B cell (primary cell): ENCODE measurements at places on chromosomes 7 and 10.
A peak's percentile ranks its signal among the peaks of the same experiment; 100 is the strongest.

GRCh38 chr10:67602268-67602950 is 93.6 kb downstream of the CTNNA3 start:
- no peak for DNase-seq

- DNase-seq: no peak
Observed at GRCh38 chr7:131627735-131628190, 71.3 kb upstream of the PODXL start.

GRCh38 chr7:22295402-22296264 is 61.3 kb downstream of the RAPGEF5 start:
- DNase-seq: no peak

GRCh38 chr7:6705959-6706665 is 635 bp downstream of the ZNF12 start:
- DNase-seq: peak; percentile 48

- DNase-seq: no peak
Observed at GRCh38 chr10:62352356-62352970, 21.7 kb upstream of the ZNF365 start.

- no peak for DNase-seq
Observed at GRCh38 chr10:115963848-115964247, 309.2 kb downstream of the GFRA1 start.

- no peak for DNase-seq
Observed at GRCh38 chr10:94230134-94230785, 132.5 kb downstream of the NOC3L start.

- no peak for DNase-seq
Observed at GRCh38 chr7:94104301-94104700, 100.1 kb upstream of the BET1 start.

DNA sequence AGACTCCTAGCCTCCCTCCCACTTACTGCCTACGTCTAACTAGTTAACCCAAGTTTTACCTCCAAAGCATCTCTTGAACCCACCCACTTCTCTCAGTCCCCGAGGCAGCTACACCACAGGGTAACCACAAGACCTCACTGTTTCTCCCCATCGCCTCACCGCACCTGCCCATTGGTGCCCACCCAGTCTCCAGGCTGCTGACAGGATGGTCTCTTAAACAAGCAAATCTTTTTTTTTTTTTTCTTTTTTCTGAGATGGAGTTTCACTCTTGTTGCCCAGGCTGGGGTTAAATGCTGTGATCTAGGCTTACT is 47.0 kb downstream of the DENND2A start:
- no peak for DNase-seq

- DNase-seq: no peak
Observed at GRCh38 chr10:69703766-69704630, 74.0 kb downstream of the FAM241B start.

GRCh38 chr7:28191751-28192150 is 11.2 kb upstream of the JAZF1 start:
- DNase-seq: no peak

- DNase-seq: peak; percentile 9
Observed at GRCh38 chr10:117166418-117167345, 28.6 kb upstream of the VAX1 start.

DNA sequence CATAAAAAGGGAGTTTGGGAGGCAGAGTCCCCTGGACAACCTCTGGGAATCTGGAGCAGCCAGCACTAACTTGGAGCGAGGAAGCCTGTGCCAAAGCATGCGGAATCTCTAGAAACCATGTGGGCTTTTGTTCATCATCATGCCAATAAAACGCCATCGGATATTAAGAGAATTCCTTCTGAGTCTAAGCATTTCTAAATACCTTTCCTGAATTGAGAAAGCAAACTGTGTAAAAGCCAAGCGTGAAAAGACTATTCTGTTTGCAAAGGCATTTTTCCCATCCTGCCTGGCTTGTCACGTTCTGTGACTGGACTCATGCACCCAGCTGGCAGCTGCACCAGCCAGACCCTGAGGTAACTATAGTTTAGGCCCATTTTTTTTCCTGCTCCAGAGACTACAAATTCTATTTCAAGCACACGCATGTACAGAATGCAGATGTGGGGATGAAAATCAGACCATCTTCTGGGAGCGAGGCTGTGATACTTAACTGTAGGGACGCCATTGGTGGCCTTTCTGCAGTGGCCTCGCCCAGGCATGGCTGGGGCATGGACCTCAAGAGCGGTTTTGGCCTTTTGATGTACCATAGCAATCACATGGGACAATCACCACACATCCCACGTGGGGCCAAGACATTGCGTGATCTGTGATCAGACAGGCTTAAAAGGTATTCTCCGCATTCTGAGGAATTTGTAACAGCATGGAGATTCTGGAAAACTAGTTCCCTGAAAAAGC is 218.9 kb downstream of the KIAA1217 start:
- no peak for DNase-seq

DNA sequence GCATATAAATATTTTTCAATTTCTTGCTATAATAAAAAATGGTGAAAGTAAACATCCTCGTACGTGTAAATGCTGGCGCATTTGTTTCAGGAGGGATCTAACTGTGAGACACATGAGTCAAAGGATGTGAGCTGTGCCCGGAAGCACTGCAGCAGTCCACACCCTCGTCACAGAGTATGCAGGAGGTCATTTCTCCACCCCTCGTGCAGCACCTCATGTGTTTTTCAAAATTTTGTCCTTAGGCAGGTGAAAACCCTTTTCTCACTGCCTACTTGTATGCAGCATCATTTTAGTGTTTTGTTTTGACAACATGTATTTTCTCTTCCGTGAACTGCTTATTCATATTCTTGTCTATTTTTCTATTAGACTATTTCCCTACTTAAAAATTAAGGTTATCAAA is 162.7 kb downstream of the AVL9 start:
- DNase-seq: no peak

GRCh38 chr10:88946200-88946599 is 6.4 kb downstream of the ACTA2 start:
- DNase-seq: no peak

GRCh38 chr10:69847458-69847857 is 45.8 kb downstream of the COL13A1 start:
- no peak for DNase-seq

DNA sequence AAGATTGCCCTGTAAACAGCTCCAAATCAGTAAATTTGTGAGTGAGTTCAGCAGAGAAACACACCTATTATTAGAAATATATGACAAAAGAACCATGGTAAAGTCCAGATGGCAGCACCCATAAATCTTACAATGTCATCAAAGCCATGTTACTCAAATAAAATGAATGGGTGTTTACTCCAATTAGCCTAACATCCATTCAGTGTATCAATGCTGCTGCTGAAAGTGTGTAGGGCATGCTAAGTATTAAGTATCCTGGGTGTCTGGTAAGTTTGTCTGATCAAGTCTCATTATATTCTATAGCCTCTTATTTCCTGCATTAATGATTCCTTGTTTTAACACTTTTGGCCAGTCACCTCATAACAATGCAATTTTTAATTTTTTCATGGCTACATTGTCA is 185.5 kb upstream of the STEAP4 start:
- DNase-seq: no peak

GRCh38 chr7:4851459-4852422 is 10.1 kb downstream of the PAPOLB start:
- DNase-seq: no peak

DNA sequence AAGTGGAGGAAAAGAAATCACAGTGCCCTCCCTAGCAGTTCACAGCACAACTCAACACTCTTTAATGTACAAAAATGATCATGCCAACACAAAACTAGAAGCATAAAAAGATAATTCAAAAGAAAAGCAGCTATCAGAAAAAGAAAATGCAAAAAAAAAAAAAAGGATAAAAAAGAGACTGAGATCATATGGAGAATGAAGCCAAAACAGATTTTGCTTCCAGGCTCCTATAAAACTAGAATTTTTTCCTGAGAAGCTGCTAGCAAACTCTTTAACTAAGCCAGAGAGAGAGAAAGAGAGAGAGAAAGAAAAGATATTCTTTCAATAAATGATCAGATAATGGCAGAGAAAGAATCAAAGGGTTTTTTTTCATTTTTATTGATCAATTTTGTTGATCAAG is 288.0 kb upstream of the ANKRD30A start:
- DNase-seq: no peak

DNA sequence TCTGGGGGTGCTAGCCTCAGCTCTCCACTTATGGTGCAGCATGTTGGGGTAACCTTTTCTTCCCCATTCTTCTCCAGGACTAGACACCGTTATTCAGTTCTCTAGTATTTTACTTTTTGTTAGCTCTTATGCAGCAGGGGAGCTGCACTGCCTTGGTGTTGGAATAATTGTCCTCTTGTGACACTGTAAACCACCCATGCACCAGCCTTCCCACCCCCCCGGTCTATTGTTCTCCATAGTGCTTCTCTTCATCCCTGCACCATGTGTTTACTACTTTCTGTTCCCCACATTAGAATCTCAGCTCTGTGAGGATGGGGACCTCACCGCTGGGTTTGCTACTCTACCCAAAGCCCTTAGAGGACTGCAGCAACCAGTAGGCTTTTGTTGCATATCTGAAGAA is 230.7 kb downstream of the RPS24 start:
- DNase-seq: no peak

DNA sequence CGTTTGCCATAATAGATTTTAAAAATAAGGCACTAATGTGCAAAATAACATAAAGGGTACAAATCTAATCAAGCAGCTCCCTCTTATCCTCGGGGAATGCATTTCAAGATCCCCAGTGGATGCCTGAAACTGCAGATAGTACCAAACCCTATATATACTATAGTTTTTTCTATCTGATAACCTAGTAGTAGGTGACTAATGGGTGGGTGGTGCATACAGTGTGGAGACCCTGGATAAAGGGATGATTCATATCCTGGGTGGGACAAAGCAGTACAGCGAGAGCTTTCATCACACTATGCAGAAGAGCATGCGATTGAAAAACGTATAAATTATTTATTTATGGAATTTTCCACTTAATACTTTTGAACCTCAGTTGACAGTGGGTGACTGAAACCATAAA is 464.5 kb downstream of the GRID1 start:
- DNase-seq: no peak

DNA sequence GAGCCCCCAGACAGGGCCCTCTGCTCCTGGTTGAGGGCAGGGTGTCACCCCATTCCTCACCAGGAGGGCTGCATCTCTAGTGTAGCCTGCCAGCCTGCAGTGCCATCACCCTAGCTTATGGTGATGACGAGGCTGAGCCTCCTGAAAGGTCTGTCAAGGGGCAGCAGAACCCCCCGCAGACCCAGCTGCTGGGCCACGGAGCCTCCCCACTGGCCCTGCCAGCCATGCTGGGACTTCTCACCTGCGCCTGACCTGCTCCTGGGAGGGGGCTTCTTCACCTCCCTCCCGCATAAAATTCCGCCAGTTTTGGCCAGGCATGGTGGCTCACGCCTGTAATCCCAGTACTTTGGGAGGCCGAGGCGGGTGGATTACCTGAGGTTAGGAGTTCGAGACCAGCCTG is 40.4 kb upstream of the RASGEF1A start:
- DNase-seq: no peak
